Right ventricle myocardium inferior (tissue), 1 donor: ENCODE measurements at places on chromosomes 3 and 15. TPM values are rescaled to one million over a fixed set of nuclear protein-coding genes. Genes with fewer than 3 reads are reported as not detected.
A peak's percentile ranks its signal among the peaks of the same experiment; 100 is the strongest.

C3orf70 gene
- total RNA-seq: 2.0 TPM

GPR62 gene
- 0.22 TPM for total RNA-seq

DNA sequence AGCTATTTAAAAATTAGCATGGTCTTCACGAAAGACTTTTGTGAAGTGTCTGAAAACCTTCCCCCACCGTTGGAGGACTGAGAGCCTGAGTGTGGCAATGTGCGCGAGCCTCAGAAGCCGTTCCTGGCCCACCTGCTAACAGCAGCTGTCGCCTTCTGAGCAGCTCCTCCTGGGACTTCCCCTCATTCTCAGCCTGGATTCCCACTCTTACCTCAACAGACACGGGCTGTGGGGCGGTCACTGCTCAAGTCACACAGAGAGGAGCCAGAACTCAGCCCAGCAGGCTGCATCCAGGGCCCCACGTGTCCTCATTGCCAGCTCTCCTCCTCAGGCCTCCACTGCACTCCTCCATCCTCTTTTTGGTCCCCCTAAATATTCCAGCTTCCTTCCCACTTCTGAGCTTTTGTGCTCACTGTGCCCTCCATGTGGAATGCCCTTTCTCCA is 7.8 kb downstream of the DNASE1L3 start:
- DNase-seq: no peak

GRCh38 chr3:159186581-159186980 is 384.7 kb downstream of the MFSD1 start:
- DNase-seq: no peak

DNA sequence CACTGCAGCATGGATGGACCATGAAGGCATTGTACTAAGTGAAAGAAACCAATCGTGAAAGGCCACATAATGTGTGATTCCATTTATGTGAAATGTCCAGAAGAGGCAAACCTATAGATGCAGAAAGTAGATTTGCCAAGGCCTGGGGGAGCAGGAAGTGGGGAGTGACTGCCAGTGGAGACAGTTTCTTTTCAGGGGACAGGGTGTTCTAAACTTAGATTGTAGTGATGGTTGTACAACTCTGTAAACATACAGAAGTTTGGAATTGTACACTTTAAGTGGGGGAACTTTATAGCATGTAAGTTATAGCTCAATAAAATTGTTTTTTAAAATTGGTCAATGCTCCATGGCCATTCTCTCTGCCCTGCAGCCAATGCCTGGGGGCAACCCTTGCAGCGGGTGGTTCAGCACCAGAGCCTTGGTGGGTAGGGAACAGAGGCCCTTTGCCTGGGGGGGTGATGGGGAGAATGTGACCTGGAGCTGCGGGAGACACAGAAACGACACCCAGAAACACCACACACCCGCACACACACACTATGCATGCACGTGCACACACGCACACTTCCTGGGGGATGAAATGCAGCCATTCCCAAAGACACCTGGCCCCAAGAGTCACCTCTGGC is 43.1 kb downstream of the DNAJB8 start:
- DNase-seq: peak; percentile 5

GRCh38 chr15:99054892-99055291 is 47.3 kb upstream of the PGPEP1L start:
- DNase-seq: no peak
